ENCODE measurements at places on chromosomes 7 and 10.

DNA sequence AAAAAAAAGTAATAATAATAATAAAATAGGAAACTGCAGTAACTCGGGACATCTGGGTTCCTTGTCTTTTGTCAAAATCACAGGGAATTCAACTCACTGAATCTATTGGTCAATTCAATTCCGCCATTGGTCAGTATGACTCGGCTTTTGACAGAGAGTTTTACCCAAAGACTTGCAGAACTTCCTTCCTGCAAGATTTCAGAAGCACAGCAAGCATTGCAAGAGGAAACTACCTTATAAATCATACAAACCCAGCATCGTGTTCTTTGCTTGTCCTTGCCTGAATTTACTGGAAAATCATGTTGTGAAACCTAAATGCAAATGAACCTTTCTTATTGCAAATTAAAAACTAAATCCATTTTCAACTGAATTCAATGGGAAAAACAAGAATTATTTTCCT lies 15.5 kb downstream of the KLF6 start:
- DNase-seq = no peak

DNA sequence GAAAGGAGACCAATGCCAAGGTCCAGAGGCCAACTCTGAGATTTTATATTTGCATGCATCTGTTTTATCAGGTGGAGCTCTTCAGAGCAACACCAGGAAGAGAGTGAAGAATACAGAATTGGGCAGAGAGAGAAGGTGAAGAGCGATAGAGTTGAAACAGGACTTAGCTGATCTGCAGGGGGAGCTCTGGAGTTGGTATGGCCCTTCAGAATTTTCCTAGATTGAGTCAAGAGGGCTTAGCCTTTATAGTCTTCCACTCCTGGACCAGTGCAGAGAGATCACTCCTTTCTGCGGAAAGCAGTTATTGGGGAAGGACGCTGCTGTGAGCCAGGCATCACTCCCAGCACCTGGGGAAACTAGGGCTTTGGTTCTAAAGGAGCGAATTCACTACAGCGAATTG lies 105.0 kb upstream of the DGKB start:
- no peak for DNase-seq

- DNase-seq = no peak
Observed at GRCh38 chr7:1662101-1662500, 8.0 kb upstream of the ELFN1 start.

- DNase-seq = no peak
Observed at GRCh38 chr7:27782849-27783248, 42.9 kb downstream of the TAX1BP1 start.

DNA sequence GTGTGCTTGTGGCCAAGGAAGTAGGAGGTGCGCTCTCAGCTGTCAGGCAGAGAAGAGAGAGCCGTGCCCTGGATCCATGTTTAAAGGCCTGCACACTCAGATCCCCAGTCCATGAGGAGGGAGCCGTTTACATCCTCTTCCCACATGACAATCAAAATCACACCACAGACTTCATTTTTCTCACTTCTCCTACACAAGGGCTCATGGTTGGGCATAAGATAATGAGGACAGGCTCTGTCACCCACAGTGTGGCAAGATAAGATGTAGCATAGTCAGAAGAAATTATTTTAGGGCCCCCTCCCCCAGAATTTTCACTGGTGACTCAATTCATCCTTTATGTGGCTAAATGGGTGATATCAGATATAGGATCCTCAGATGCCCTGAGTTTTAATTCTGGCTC lies 35.9 kb upstream of the INHBA start:
- DNase-seq = no peak

- no peak for DNase-seq
Observed at GRCh38 chr7:69699931-69700330, 101.7 kb downstream of the AUTS2 start.

- no peak for DNase-seq
Observed at GRCh38 chr7:143458263-143458662, 15.0 kb downstream of the TAS2R60 start.

DNA sequence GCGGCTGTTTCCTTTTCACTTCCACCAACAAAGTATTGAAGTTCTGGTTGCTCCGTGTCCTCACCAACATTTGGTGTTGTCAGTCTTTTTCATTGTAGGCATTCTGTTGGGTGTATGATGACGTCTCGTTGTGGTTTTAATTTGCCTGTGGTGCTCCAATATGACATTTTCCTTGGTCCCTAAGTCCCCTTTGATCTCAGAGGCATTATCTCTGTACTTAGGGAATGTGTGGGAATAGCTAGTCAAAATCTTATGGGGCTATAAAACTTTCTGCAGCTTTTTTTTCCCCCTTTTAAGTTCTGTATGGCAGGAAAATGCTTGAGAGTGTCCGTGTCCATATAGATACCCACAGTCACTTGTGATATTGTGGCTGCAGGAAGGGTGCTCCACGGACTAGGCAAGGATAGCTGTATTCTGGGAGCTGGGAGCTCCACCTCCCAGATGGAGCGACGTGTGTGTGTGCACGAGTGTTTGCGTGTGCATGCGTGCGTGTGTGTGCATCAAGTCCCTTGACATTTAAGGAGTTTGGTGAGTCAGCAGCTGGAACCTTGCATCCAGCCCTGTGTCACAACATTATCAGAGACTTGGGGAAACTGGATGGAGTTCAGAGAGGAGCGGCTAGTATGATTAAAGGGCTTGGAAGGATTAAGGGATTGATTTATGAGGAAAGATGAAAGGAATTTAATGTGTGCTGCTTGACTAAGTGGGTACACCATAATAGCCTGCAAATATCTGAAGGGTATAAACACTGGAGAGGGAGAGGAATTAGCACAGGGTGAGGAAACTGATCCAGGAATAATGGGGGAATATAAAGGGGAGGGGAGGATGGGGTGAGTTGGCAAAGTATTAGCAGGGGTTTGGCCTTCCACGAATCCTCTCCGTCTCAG lies 66.8 kb downstream of the LRMDA start:
- DNase-seq = no peak

DNA sequence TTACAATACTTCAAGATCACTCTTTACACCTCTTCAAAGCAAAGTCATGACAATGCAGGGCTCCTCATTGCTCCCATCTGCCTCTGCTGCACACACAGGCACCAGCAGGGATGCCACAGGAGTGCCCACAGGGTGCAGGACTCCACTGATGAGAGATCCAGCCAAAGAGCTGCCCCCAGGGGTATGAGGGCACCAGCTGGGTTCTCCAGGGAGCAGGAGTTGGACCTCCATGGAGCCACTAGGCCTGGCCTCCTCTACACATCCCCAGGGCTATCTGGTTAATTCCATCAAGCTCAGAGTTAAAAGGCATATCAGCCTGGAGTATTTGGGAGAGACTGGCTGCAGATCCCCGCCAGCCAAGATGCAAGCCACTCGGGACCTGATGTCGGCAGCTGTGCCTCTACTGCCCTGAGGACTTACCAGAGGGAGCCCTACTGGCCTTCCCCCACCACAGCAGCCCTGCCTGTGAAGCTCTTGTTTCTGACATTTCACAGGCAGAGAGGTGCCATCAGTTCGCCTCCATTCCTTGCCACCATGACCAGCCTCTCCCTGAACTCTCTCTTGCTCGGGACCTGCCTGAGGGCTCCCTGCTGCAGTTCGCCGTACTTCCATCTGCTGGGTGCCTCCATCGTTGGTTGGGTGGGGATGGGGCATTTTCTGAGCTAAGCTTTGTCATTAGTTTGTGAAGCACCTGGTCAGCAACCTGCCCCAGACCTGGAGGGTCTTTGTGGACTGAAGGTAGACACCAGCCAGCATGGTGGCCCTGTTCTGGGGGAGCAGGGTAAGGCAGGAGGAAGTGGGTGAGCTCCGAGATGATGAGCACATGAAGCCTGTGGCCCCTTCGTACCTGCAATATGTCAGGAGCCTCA lies 12.5 kb upstream of the TRIM8 start:
- DNase-seq = peak; percentile 30

GRCh38 chr10:381805-382204 lies 246.6 kb downstream of the ZMYND11 start:
- no peak for DNase-seq

- no peak for DNase-seq
Observed at GRCh38 chr7:74269757-74270277, 15.6 kb upstream of the RFC2 start.

- no peak for DNase-seq
Observed at GRCh38 chr7:8134089-8134733, 127.8 kb downstream of the ICA1 start.

- no peak for DNase-seq
Observed at GRCh38 chr7:142960955-142961512, 1.1 kb downstream of the KEL start.

GRCh38 chr7:75966190-75966961 lies 28.0 kb downstream of the TMEM120A start:
- DNase-seq = no peak
